ENCODE measurements at places on chromosomes 6 and 20. TPM values are rescaled to one million over a fixed set of nuclear protein-coding genes. Genes with fewer than 3 reads are reported as not detected.
A peak's percentile ranks its signal among the peaks of the same experiment; 100 is the strongest.

GRCh38 chr6:163170294-163170883 is 244.1 kb upstream of the QKI start:
- DNase-seq: peak; percentile 25

- DNase-seq: no peak
Measured at GRCh38 chr6:110408901-110409300, 6.5 kb downstream of the DDO start.

DNA sequence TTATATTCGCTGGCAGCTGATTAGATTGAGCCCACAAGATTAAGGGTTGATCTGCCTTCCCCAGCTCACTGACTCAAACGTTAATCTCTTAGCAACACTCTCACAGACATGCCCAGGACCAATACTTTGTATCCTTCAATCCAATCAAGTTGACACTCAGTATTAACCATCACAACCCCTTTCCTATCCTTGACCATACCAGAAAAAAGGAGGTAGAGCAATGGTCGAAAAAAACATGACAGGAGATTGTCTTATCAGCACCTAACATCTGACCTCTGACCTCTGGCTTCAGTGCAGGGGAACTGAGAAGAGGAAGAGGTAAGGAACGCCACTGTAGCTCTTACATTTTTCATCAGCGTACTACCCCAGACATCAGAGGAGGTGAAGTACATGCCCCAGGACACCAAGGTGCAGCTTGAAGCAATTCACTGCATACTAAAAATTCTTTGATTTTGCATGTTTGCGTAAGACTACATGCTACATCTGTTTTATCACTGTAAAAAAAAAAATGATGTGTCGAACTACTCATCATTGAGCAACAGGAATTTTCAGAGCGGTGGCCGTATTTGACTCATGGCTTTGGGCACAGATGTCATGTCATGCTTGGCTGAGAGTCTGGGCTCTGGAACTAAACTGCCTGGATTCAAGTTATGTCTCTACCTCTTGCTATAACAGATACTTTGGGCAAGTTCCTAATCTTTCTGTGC is 188.0 kb upstream of the TAB2 start:
- DNase-seq: no peak

GRCh38 chr6:18503593-18504231 is 116.6 kb downstream of the RNF144B start:
- DNase-seq: peak; percentile 15

DNA sequence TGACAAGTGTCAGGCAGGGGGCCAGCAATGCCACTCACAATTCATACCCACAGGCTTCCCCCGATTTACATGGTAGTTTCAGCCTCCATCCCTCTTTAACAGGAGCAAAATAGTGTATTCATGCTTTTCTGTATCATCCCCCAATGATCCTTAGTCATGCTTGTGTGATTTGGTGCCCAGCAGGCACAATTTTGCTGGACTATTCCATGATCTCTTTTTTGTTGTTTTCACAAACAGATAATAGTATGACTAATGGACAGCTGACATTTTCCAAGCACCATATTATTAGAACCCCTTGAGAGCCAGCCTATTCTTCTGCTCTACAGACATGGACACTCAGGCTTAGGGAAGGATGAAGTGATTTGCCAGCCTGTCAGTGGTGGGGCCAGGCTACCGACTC is 128.2 kb upstream of the RIPOR2 start:
- no peak for DNase-seq

GRCh38 chr20:54389596-54390280 is 85.7 kb upstream of the DOK5 start:
- no peak for DNase-seq

- no peak for DNase-seq
Measured at GRCh38 chr6:36127462-36128016, 2.8 kb upstream of the MAPK13 start.

DNA sequence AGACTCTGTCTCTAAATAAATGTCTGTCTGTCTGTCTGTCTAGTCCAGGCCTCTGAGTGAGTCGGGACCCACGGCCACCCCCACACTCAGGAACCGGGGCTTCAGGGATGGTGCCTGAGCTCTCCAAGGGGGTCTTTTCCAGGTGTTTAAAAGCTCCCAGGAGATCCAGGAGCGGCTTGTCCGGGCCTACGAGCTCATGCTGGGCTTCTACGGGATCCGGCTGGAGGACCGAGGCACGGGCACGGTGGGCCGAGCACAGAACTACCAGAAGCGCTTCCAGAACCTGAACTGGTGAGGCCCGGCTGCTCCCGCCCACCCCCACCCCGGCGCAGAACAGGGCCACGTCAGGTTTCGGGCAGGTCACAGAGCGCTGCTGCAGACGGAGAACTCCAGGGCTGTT is 5.5 kb upstream of the COL9A3 start:
- DNase-seq: no peak

- no peak for DNase-seq
Measured at GRCh38 chr20:46275091-46275490, 33.2 kb downstream of the CDH22 start.

- peak; percentile 15 for DNase-seq
Measured at GRCh38 chr6:138007014-138007472, 100.2 kb downstream of the PERP start.

GRCh38 chr20:61662226-61662967 is 403.3 kb downstream of the TAF4 start:
- no peak for DNase-seq

DNA sequence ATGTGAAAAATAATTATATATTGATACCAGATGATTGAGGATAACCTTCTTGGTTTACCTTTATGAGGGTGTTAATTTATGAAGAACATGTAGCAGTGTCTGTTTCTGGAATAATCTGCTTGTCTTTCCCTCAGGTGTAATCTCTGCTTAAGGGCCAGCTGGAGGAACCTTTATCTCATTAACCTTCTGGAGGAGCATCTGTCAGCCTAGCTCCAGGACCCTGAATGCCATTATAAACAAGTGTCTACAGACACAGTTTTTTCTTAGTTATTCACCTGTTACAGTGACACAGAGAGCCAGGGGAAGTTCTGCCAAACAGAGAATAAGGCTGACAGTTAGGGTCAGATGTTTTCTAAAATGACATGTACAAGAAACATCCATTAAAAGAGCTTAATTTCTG is at the start of gene IMPG1:
IMPG1 (minus strand) TSS at position 101 of the 400 bp plus-strand sequence. CDS start 174 bp downstream, outside the sequence.
- DNase-seq: no peak

GRCh38 chr20:19981031-19981451 is 36.1 kb upstream of the NAA20 start:
- DNase-seq: no peak

DNA sequence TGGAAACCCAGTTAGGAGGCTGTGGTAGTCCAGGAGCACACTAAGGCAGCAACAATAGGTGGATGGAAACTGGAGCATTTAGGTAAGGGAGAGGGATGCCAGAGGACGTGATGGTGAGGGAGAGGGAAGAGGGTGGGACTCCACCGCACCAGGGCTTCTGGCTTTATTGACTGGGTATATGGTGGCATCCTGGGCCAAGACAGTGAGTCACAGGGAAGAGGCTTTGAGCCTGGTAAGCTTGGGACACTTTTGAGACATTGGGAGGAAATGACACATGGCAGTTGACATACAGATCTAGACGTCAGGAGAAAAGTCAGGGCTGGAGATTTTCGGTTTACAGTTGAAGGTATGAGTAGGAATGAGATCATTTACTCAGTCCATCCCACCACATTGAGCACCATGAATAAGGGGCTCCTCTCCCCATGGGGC is 14.9 kb downstream of the NT5E start:
- no peak for DNase-seq

GRCh38 chr20:30285677-30286076 is 971.8 kb upstream of the DEFB115 start:
- no peak for DNase-seq

DNA sequence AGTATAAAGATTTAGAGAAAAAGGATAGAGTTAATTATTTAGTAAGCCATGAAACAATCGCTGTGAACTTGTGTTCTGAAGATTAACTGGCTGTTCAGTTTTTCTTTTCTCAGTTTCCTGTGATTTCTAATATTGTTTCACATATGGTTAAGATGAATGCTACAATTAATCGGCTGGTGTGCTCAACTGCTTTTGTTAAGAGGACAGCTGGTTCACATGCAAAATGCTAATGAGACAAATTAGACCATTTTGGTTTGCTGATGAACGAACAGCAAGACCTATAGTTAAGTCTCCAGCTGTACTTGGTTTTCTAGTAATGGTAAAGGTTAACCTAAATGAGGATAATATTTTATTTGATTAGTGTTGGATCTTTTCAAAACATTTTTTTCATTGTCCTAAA is 10.8 kb upstream of the NHSL1 start:
- DNase-seq: no peak

DNA sequence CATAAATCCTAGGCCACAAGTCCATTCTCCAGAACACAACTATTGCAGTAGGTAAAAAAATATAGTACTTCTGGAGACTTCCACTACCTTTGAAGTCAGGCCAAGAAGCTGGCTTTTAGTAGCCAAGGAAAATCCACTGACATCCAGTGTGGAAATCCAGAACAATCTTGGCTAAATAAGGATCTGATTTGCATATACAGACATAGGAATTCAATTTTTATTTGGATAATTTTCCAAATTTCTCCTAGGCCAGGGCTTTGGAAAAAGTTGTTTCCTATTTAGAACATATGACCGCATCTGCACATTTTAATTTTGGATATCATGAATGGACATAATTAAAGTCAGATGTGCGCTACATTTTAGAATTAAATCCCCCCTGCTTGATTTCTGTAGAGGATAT is 100.2 kb downstream of the BCAS1 start:
- no peak for DNase-seq

GRCh38 chr6:168866534-168866933 is 387.1 kb downstream of the THBS2 start:
- no peak for DNase-seq

DNA sequence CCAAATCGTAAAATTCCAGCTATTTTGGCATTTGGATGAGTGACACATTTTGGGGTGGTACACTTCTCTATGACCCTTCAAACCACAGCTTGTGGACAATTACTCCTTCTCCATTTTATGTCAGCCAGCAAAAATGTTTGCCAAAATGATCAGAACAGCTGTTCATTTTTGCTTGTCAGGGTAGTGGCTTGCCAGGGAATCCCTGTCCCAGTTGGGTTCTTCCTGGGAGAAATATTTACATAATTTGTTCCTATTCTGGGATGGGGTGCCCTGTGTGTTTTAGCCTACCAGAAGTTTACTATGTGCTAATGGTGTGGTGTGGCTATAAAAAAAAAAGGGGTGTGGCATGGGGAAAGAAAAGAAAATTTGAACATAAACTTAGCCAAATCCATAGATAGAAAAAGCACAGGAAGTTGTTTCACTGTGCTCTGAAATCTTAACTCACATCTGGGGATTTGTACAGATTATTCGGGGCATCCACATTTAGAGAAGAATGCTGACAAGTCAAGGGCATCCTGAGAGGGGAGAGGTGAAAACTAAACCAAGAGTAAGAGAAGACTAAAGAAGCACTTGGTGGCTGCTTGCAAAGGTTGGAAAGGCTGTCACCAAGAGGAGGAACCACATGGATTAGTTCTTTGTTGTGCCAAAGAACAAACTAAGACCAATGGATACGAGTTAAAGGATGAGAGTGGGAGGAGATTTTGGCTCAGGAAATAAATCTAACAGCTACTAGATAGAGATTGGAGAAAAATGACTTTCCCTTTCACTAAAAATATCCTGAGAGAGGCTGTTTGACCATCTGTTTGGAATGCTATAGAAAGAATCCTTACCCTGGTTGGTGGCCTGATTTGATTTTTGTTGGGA is 55.2 kb upstream of the RBM24 start:
- no peak for DNase-seq

- peak; percentile 34 for DNase-seq
Measured at GRCh38 chr6:31402324-31403282, 792 bp upstream of the MICA start.

DNA sequence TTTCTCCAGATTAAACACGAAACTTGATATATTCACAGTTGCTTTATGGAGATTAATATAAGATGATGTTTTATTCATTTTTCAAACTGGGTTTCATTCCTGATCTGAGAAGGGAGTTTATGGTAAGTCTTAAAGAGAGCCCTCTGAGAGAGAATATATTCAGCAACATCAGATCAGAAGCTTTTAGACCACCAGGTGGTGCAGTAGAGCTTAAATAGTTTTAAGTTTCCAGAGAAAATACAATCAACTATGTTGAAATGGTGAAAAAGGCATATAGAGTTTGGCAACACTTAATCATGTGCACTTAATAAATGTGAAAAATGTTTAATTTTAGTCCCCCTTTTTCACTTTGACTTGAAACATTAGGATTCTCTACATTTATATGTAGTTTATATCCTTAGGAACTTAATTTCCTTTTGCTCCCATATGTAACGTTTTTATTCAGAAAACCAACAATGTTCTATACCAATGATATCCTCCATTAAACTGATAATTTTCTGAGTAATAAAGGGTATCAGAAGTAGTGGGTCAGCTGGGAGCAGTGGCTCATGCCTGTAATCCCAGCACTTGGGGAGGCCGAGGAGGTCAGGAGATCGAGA is 86.4 kb upstream of the CLDN20 start:
- DNase-seq: peak; percentile 63

- no peak for DNase-seq
Measured at GRCh38 chr6:159440349-159440748, 252.7 kb downstream of the SOD2 start.

DNA sequence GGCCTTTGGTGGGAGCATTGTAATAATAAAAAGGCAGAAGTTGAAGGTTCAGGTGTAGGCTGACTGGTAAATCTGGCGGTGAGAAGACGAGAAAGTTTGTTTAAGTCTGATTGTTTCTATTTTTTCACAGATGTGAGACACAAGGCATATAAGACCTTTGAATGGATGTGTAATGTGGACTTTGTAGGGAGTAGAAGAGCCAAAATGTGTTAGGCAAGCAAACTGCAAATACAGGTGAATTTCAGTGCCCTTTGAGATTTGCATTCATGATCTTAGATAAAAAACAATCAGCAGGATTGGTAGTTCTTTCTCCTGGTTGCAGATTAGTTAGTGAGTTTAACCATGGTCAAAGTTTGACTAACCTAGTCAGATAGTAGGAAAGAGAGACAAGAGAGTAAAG is 238.9 kb downstream of the FRK start:
- DNase-seq: no peak

- no peak for DNase-seq
Measured at GRCh38 chr6:79137671-79138070, 59.6 kb upstream of the PHIP start.

- DNase-seq: no peak
Measured at GRCh38 chr6:87152526-87152955, 2.8 kb upstream of the ZNF292 start.

MYMX gene
- 1.7 TPM for total RNA-seq

C6orf15 gene
- 0.38 TPM for total RNA-seq

SGK2 gene
- total RNA-seq: 0.09 TPM

SLC24A3 gene
- 0.99 TPM for total RNA-seq

HEY2 gene
- 0.24 TPM for total RNA-seq

C6orf132 gene
- total RNA-seq: 0.71 TPM

MOG gene
- not detected for total RNA-seq

NT5E gene
- total RNA-seq: 3.6 TPM

LAMP5 gene
- 0.99 TPM for total RNA-seq

SNPH gene
- total RNA-seq: 0.71 TPM

NRM gene
- total RNA-seq: 6.5 TPM
